ENCODE measurements at places on chromosomes 7 and 10.

DNA sequence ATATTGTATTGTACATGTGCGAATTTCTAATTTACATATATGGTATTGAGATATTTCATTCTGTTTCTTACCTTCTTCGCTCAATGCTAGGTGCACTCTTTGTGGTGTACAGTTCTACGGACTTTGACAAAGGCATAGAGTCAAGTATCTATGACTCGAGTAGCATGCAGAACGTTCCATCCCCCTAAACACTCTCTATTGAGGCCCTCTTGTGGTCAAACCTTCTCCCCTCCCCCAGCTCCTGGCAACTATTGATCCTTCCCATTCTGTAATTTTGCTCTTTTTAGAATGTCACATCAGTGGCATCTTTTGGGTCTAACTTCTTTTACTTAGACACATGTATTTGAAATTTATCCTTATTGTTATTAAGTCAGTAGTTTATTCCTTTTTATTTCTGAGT, 30.7 kb upstream of the GDF10 start:
- DNase-seq: no peak

DNA sequence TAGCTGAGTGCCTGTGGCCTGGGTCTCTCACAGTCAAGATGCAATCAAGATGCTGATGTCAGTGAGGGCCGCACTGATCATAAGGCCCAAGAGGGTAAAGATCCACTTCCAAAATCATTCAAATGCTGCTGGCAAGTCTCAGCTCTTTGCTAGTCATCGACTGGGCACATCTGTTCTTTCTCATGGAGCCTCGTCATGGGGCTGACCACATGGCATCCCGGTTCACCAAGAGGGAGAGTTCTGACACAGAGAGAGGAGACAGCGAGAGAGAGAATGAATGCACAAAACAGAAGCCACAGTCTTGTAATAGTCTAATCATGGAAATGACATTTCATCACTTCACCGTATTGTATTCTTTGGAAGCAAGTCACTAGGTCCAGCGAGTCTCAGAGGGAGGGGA, 1067.5 kb upstream of the C7orf33 start:
- peak; percentile 61 for DNase-seq

- DNase-seq: no peak
Observed at GRCh38 chr7:90239050-90239449, 5.9 kb upstream of the CFAP69 start.

DNA sequence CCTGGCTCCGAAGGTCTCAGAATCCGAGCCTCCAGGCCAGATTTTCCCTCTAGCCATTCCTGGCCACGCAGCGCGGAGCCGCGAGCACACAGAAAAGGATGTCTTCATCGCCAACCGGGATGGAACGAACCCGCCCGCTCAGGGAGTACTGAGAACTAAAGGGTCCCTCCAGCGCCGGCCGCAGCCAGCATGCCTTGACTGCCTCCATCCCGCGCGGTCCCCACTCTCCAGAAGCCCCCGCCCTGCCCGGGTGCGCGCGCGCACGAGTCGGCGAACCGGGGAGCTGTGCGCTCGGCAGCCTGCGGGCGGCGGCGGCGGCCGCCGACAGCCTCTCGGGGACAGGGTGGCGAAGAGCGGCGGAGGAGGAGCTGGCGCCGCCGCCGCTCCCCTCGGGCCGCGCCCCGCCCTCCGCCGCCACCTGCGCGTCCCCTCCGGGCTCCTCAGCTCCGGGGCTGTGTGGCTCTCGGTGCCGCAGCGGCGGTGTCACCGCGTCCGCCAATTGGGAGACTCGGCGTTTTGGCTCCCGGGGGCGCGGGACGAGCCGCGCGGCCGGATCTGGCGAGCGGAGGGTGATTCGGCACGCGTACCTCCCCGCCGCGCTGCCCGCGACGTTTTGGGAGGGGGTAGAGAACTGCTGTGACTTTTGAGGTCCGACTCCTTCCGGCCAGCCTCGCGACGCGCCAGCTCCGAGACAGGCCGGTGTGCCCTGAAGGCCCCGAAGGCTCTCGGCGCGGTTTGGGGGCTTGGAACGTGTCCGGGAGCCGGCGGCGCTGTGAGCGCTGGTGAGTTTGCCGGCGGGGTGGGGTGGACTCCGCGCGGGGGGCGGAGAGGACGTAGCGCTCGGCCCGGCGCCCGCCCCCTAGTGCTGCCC, 453 bp upstream of the GALNT17 start:
- no peak for DNase-seq

GRCh38 chr7:95027234-95027872, 120.0 kb downstream of the PPP1R9A start:
- no peak for DNase-seq

DNA sequence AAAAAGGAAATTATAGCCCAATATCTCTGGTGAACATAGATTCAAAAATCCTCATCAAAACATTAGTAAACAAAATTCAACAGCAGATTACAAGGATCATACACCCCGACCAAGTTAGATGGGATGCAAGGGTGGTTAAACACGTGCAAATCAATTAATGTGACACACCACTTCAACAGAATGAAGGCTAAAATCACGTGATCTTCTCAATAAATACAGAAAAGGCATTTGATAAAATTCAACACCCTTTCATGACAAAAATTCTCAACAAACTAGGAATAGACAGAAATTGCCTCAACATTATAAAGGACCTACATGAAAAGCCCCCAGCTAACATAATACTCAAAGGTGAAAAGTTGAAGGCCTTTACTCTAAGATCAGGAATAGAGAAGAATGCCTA, 590.8 kb upstream of the FZD8 start:
- no peak for DNase-seq

GRCh38 chr10:12656518-12657142, 307.3 kb downstream of the CAMK1D start:
- DNase-seq: peak; percentile 43

DNA sequence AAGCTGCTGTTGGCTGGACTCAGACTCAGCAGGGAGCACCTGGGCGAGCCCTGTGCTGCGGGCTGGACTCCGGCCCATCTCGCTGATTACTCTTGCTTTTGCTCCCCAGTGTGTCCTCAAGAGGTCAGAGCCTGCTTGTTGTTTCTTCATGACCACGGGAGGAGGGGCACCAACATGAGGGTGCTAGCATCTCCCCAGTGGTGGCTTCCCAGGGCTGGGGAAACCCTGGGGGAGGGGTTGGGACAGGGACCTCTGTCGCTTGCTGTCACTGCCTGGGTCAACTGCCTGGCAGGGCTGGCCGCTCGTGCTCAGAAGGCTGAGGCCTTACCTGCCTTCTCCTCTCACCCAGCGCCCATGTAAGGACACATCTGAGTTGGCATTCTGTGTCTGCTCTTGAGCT, 152.3 kb upstream of the SHH start:
- DNase-seq: no peak

DNA sequence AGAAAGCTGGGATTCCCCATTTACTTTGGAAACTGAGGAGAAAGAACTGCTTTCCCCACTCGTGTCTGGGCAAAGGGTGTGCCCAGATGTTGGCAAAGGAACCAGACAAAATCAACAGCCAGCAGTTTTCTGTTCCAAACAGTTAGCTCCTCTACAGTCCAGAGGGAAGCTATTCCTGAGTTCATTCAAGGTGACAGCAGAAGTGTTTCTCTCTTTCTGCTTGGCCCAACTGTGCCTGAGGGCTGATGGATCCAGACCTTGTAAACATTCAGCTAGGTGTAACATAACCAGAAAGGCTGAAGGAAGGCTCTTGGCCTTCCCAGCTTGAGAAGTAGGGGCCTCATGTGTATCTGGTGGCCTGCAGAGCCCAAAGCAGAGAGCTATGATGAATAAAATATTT, 7.0 kb upstream of the ALDH18A1 start:
- no peak for DNase-seq

DNA sequence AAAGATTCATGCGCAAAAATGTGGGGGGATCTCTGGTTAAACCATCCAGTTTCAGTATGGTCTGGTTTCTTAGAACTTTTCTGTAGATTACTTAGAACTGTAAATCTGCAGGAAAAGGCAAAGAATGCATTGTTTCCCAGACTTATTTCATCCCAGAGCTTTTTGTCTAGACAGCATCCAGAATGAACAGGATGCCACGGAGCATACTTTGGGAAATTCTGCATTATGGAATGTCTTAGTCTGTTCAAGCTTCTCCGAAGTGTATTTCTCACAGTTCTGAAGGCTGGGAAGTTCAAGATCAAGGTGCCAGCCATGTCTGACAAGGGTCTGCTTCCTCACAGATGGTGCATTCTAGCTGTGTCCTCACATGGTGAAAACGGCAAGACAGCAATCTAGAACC, 136.3 kb downstream of the INHBA start:
- DNase-seq: no peak

DNA sequence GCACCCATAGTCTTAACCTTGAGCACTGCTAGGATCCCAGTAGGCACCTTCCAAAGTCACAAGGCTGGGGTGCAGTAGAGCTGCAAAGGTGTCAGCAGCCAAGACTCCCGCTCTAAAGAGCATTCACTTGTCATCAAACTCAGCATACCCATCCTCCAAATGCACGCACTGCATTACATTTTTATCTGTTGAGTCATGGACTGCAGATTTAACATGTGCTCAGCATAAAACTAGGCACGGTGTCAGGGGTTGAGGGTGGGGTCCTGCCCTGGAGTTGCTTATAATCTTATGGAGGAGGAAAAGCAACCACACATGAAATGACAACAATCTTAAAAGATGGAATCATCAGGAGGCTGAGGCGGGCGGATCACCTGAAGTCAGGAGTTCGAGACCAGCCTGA, 102.6 kb downstream of the PARP12 start:
- peak; percentile 22 for DNase-seq

GRCh38 chr7:151673216-151673615, 153.5 kb upstream of the RHEB start:
- DNase-seq: no peak

- peak; percentile 5 for DNase-seq
Observed at GRCh38 chr7:103989785-103990767, 618 bp upstream of the RELN start.

DNA sequence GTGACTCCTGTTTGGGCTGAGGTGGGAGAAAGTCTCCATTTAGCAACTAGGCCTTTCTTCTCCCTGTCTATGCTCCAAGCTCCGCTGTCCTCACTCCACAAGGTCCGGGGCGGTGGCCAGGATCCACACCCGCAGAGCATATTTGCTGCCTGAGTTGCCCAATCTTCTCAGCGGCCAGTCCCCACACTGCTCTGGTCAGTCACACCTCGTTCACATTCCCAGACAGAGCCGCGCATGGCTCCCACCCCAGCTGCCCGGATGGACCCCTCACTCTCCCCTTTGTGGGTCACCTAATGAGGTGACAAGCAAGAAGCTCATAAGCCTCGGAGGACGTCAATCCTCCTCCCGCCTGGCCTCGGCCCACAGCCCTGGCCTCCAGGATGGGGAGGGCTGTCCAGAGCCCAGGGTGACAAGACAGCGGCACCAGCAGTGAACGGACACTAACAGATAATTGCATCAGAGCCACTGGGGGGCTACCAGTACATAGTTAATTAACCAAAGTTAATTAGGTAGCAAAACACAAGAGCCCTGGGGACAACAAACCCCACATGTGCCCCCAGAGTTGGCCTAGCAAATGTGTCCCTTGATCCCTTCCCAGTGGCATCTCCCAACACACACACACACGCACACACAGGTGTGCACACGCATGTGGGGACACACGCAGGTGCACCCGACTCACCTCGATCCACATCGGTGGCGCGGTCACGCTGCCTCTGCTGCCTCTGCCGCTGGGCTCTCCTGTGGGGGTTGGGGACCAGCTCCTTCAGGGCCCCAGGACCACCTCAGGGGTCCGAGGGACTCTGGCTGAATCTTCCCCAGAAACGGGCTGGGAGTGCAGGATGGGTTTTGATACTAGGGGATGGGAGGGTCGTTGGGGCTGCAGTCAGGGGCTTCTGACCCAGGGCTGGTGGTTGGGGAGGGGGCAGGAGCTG, 11.8 kb downstream of the EPHA1 start:
- DNase-seq: no peak

All from LHCN-M2 (cell line).